ENCODE measurements at places on chromosomes 1 and 21.

DNA sequence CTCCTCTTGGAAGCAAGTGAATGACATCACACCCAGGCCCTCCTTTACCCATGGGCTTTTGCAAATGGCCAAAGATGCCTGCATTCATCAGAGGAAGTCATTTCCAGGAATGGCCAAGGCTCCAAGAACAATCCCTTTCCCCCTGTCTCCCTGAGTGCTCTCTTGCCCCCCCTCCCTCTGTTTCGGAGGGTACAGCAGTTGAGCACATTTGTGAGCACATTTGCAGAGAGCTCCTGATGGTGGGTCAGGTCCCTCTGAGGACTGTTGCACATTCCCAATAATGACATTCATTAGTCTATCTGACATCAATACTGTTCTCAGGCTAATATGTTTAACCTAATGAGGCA lies 113.4 kb downstream of the MATN1 start:
- no peak for DNase-seq

- peak; percentile 25 for DNase-seq
Observed at GRCh38 chr1:168752171-168752832, 23.3 kb upstream of the DPT start.

GRCh38 chr1:88191917-88192316 lies 492.2 kb upstream of the PKN2 start:
- DNase-seq, result no peak

GRCh38 chr1:36351227-36351977 lies 28.0 kb upstream of the EVA1B start:
- peak; percentile 75 for DNase-seq

DNA sequence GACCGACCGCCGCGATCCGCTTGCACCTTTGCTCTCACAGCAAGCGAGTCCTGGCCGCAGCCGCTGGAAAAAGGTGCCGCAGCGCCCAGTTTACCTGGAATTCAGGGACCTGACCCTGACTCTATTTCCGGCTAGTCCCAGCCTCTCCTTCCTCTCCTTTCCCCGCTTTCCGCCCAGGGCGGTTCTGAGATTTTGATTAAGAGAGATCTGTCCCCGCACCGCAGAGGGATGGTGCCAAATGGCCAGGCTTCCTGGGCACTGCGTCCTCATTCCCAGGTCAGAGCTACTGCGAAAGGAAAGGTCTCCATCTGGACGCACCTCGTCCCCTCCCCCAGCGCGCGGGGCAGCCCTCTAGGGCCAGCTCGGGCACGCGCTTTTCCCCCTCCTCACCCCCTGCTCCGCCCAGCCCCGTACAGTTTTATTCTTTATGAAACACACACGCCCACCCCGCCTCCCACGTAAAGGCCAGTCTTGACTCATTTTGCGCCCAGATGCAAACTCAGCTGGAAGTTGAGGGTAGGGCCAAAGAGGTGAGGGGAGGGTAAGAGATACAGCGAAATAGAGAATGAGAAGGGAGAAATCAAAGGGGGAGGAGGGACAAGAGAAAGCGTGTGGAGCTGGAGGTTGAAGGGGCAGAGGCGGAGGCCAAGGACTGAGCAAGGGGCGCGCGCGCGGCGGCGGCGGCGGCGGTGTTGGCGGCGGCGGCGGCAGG lies 411.8 kb upstream of the ESRRG start:
- DNase-seq, result no peak

DNA sequence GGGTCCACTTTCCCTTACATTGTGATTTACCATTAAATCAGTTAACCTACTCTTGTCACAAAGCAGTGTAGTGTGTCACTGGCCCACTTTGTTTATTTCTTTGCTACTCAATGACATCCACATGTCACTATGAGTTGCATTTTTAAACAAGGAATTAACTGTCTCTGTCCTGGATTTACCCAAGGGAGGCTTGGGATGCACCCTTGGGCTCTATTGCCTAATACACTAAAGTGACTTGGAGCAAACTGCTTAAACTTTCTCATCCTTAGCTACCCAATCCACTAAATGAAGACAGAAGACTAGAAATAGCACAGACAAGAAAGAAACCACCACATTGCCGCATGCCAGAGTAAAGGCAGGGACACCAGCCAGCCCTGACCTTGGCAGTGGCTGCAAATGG lies 136.2 kb upstream of the TIAM1 start:
- no peak for DNase-seq

GRCh38 chr1:59378621-59379370 lies 81.9 kb downstream of the FGGY start:
- DNase-seq, result no peak

DNA sequence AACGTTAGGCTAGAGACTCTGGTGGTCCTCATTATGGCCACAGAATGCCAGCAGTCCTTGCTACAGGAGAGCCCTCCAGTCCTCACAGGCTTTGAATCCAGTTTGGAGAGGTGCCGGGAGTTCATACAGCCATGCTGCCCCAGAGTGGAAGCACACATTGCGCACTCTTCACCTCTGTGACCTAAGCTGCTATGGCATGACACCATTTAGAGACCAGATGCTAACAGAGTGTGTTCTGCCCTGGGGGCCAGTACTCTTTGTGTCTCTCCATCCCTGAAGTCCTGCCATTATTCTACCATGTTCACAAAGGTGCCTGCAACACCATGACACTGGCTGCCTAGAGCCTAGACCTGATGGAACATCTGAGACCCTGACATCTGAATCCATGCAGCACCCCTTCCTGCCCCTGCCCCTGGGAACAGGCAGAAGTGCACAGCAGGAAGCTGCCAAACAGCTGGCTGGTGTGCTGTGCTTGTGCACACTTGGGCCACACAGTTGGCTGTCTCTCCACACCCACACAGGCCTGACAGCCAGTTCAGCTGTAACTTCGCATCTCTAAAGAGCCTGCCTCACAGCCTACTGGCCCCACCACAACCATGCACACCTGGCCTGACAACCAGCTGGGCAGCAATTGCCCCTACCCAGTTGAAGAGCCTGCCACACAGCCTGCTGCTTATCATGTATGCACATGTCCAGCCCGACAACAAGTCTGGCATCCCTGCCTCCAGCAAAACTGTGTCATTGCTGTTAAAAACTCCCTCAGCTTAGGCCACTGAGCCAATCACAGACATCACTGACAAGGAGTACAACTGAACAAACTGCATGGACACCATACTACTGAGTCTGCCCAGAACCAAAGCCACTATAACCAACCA lies 49.1 kb downstream of the MCOLN2 start:
- DNase-seq, result no peak

DNA sequence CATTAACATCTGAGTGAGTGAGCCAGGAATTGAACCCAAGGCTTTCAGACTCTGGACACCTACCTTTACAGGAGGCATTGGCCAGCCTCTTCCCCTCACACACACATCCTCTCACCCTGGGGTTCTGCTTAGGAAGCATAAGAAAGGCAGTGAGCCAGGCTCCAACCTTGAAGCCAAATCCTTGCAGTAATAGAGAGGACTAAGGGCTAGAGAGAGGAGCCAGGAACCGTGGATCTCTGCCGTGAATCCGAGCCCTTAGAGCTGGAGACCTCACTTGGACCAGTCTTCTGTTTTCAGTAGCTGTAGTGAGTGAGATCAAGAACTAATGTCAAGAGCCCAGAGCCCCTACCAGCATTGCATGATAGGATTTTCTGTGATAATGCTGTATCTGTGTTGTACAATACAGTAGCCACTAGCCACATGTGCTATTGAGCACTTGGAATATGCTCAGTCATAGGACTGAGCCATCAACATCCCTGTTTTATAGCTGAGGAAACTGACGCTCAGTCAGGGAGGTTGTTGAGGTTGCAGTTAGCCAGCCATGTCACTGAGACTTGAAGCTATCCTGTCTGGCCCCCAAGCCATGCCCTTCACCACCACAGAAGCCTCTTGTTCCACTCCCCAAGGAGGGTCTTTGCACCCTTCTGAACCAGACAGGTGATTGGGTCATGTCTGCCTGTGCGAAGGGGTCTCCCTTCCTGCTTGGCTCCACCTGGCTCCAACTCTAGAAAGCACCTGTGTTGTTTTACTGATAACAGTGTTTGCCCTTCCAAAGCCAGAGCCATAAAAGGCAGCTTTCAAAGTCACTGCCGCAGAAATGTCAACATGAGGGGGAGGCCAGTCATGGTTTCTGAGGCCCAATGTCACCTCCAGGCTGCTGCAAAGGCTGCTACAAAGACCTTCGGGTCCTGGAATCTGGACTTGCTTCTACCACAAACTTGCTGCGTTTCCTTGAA lies 101.1 kb upstream of the JUN start:
- no peak for DNase-seq

GRCh38 chr1:53696571-53696970 lies 42.4 kb downstream of the GLIS1 start:
- no peak for DNase-seq

- no peak for DNase-seq
Observed at GRCh38 chr1:61604684-61605083, 120.3 kb downstream of the TM2D1 start.

DNA sequence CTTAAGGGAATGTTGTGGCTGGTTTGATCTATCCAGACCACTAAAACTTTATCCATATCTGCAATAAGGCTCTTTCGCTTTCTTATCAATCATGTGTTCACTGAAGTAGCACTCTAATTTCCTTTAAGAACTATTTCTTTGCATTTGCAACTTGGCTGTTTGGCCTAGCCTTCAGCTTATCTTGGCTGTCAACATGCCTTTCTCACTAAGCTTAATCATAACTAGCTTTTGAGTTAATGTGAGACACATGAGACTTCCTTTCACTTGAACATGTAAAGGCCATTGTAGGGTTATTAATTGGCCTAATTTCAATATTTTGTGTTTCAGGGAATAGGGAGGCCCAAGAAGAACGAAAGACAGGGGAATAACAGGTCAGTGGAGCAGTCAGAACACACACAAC lies 124.7 kb downstream of the TNFSF18 start:
- no peak for DNase-seq

GRCh38 chr1:67838180-67838910 lies 5.1 kb upstream of the GNG12 start:
- DNase-seq, result peak; percentile 29

GRCh38 chr1:231312432-231312788 lies 25.2 kb downstream of the EXOC8 start:
- DNase-seq, result no peak

DNA sequence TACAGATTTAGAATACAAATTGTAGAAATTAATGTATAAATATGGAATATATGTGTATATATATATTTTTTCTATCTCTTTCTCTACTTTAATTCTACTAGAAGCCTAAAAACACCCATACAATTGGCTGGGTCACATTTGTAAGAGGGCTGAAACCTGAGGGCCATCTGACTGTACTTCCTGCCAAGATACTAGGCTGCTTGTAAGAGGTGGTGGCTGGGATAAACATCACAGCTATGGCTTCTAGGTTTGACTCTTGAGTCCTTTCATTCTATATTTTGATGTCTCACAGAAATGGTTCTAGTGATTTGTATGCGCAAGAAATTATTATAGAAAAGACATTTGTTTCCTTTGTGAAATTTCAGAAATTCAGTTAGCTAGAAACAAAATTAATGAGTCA lies 1155.2 kb upstream of the B3GALT2 start:
- no peak for DNase-seq

DNA sequence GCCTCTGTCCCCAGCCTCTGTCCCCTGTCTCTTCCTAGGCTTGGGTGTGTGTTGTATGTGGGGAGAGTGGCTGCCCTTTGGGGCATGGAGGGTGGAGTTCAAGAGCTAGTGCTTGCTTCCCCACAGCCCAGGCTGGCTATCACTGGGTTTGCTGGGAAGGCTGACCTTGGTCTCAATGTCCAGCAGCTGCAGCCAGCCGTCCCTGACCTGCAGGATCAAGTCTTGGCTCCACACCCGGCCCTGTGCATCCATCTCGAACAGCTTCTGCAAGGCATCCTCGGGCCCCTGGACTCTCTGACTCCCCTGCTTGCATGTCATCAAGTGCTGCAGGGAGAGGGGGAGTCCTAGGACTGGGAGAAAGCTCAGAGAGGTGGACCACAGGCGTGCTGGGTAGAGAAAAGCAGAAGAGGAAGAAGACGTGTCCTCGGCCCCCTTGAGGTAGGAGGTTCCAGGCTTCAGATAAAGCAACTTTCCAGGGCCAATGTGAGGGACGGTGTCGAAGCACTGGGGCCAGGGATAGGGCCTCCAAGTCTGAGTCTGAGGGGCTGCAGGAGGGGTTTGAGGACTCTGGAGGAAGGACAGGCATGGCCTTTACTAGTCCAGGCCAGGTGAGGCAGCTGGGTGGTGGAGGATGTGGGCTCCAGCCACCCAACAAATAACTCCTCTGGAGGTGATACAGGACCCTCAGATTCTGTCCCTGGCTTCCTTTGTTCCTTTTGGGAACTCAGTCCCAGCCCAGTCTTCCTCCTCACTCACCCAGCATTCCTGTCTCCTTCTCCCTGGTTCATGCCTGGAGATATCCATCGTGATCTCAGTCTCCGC lies 4.0 kb downstream of the EPS8L3 start:
- DNase-seq, result no peak

GRCh38 chr1:9577423-9577822 lies 11.3 kb upstream of the TMEM201 start:
- DNase-seq, result no peak

GRCh38 chr1:96643519-96643918 lies 78.1 kb upstream of the PTBP2 start:
- DNase-seq, result no peak

DNA sequence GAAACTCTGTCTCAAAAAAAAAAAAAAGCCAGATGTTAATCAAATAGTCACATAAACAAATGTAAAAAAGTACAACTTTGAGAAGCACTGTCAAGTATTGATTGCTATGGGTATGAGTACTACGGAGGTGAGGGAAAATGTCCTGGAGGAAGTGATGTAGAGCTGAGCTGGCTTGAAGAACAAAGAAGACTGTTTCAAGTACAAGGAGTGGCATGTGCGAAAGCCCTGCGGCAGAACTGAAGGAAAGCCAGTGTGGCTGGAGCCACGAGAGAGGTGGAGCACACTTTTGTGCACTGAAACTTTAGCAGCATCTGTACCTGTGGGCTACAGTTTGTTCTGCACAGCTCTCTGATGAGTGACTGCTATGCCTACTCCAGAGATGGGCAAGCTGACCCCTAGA lies 5.4 kb upstream of the RPS6KA1 start:
- DNase-seq, result no peak

DNA sequence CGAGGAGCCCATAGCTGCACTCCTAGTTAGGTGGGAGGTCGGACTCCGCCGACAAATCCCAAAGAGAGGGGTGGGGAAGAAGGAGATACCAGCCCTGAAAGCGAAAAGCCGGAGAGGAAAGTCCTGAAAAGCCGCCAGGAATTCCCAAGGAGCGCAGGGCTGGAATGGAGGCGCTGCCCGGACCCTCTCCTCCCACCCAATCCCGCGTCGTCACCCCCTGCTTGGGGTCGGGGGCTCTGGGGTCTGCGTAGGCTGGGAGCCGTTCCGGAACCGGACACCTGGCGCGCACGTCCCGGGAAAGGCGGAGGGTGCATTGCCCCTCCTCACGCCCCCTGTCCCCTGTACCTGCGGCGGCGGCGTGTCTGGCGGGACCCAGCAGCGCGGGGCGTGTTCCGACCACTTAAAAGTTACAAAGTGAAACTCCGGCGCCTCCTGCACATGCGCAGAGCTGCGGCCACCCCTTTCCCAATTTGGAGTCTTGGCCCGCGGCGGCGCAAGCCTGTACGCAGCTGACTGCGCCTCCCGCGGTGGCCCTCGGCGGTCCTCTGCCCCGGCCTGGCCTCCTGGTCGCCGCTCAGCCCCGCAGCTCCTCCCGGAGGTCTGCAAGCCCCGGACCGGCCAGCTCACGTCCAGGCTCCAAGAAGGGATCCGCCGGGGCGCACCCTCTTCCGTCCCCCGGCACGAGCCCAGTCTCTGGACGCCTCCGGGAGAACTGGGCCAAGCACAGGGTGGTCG lies at the start of gene TMEM63A:
Gene TMEM63A (minus strand): TSS at position 422 of the 735 bp plus-strand sequence. CDS start 4,800 bp downstream, outside the sequence.
- peak; percentile 75 for DNase-seq

- no peak for DNase-seq
Observed at GRCh38 chr1:81547261-81547911, 253.3 kb upstream of the ADGRL2 start.

GRCh38 chr1:46587069-46587468 lies 17.0 kb downstream of the MKNK1 start:
- DNase-seq, result no peak
